ENCODE measurements at places on chromosomes 3 and 15.

DNA sequence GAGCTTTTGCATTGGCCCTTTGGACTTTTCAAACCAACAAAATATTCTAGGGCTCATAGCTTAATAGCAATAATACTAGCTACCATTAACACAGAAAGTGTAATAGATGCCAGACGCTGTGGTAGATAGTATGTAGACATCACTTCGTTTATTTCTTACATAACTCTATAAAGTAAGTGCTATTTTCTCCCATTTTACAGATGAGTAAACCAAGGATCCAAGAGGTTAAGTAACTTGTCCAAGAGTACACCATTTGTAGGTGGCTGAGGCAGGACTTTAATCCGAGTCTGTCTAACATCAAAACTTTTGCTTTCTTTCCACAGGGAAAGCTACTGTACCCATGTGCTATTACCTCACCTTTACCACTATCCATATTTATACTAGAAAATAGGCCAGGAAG is 12.0 kb downstream of the EID1 start:
- DNase-seq: no peak

DNA sequence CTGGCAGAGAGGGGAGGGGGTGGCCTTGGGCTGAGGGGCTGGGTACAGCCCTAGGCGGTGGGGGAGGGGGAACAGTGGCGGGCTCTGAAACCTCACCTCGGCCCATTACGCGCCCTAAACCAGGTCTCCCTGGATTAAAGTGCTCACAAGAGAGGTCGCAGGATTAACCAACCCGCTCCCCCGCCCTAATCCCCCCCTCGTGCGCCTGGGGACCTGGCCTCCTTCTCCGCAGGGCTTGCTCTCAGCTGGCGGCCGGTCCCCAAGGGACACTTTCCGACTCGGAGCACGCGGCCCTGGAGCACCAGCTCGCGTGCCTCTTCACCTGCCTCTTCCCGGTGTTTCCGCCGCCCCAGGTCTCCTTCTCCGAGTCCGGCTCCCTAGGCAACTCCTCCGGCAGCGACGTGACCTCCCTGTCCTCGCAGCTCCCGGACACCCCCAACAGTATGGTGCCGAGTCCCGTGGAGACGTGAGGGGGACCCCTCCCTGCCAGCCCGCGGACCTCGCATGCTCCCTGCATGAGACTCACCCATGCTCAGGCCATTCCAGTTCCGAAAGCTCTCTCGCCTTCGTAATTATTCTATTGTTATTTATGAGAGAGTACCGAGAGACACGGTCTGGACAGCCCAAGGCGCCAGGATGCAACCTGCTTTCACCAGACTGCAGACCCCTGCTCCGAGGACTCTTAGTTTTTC is 4.9 kb downstream of the ISL2 start:
- DNase-seq: no peak

- no peak for DNase-seq
These were observed 18.6 kb downstream of the ZDHHC19 start for GRCh38 chr3:196192524-196193051.

DNA sequence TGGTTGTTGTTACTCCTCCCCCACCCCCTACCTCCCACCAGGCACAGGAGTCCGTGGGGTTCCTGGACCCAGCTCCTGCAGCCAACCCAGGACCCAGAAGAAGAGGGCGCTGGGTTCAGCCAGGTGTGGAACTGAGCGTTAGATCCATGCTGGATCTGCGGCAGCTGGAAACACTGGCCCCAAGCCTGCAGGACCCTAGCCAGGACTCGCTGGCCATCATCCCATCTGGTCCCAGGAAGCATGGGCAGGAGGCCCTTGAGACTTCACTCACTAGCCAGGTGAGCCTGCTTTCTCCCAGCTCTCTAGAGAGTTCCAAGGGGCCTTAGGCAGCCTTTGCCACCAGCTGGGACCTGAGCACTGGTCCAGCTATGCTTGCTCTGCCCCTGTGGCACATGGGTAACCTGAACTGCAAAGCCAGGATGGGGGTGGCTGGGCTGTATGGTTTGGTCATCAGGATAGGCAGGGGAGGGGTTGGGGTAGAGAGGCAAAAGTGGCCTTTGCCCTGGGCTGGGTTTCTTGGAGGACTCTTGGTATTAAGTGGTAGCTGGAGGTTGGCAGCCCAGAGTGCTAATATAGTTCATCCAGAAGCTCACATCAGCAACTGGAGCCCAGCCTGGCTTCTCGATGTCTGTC is 7.0 kb upstream of the JMJD7 start:
- DNase-seq: no peak

DNA sequence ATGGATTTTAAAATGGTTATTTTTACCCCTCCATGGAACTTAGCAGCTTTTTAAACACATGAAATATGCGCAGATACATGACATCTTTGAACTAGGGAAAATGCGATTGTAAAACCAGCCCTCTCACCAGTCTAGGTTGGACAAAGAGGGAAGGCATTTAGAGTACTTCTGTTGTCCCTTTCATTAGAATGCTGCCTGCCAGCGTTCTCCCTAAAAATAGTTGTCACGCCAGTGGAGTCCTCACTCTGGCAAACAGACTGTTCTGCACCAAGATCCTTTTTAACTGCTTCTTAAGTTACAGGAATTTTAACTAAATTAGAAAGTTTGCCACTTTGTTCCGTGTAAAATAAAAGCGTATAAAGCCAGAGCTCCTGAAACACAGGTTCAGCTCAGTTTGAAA is 295.3 kb downstream of the VPS13C start:
- DNase-seq: no peak

DNA sequence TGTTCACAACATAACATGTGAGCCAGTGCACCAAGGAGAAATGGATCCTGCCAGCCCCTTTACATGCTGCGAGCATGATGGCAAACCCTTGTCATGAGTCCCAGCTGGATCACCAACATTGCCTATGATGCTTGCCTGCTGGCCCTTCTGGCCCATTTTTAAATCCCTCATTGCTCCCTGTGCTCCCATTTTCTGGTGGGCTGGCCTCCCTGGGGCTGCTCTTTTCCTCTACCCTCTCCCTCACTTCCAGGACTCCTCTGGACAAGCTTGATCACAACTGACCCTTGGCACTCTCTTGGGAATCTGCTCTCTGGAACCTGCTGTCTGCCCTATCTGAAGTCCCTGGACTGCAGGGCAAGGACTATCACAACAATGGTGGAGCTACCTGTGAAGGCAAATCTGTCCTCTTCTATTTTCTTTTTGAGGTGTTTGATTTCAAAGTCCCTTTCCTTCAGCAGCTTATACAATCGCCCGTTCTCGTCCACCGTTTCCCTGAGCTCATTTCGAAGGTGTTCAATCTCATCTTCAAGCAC is 16.3 kb downstream of the CCDC13 start:
- DNase-seq: no peak

- DNase-seq: no peak
These were observed 27.6 kb upstream of the ARL6 start for GRCh38 chr3:97736928-97737327.

DNA sequence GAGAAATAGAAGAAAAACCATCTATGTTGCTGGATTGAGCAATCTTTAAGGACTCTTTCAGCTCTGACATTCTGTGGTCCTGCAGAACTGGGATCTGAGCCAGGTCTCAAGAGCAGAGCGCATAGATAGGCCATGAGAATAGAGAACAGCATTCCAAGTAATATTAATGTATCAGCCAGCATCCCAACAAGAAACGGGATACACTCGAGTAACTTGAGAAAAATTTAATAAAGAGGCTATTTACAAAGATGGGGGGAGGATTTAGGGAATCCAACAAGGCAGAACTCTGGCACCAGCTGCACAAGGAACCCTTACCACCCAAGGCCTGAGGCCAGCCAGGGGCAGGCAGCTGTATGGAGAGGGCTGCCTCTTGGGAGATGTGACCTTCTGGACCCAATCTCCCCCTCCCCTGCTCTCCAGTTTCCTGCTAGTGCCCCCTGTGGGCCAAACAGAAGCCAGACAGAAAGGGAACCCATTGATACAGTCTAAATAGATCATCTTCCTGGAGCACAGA is 8.2 kb downstream of the TMOD2 start:
- DNase-seq: peak; percentile 97

DNA sequence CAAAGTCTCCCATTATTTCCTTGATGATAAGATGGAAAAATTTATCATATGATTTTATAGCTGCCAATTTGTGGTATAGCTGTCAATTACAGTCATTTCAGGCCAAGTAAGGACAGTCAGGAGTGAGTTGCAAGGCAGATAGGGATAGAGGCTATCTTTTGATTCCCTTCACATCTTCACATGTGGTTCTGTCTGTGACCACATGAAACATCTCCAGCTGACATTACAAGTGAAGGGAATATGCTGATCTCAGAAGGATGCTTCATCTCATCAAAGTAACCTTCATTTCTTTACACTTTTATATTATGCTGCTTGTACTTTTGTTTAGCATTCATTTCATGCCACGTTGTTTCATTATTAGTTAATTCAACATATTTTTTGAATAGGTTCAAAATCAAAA is 136.9 kb upstream of the CFAP20DC start:
- no peak for DNase-seq

DNA sequence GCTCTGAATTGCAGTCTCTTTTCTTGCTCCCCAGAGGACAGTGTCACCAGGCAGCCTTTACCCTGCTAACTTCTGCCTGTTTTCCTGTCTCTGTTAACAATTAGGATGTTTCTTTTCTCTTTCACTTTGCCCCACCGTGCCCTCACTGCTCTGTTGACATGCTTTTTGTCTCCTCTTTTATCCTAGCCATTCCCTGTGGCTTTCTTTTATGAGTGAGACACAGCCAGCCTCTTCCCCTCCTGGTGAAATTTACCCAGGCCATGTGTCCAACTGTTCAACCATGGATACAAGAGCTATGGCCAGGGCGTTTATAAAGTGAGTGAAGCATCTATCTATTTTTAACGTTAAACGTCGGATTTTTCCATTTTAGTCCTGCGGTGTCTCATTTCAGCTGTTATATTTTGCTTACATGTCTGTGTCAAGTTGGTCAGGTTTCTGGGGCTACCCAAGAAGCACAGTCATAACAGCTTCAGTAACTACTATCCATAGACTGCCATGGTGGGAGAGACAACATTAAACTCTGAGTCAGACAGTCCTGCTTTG is 443.2 kb upstream of the AZI2 start:
- DNase-seq: peak; percentile 28

DNA sequence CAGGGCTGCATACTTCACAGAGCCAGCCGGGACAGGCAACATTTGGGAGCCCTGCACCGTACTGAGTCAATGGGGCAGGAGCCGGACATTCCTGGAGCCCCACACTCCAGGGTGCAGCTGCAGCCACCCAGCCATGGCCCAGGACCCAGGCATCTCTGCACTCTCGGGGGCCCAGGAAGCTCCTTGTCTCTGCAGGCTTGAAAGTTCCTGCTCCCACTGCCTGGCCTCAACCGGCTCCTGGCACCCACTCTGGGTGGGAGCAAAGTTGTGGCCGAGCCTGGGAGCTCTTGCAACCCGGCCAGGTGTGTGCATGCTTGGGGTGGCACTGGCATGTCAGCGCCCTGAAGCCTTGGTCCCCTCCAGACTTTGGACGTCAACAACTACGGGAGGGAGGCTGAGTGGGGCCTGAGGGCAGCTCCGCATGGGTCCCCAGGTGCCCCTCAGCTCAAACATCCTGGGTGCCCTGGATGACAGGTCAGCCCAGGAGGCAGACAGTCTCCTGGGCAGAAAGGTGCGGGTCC is 833.5 kb upstream of the CADM2 start:
- no peak for DNase-seq

- DNase-seq: peak; percentile 28
These were observed 72.7 kb downstream of the HMG20A start for GRCh38 chr15:77493324-77493907.

DNA sequence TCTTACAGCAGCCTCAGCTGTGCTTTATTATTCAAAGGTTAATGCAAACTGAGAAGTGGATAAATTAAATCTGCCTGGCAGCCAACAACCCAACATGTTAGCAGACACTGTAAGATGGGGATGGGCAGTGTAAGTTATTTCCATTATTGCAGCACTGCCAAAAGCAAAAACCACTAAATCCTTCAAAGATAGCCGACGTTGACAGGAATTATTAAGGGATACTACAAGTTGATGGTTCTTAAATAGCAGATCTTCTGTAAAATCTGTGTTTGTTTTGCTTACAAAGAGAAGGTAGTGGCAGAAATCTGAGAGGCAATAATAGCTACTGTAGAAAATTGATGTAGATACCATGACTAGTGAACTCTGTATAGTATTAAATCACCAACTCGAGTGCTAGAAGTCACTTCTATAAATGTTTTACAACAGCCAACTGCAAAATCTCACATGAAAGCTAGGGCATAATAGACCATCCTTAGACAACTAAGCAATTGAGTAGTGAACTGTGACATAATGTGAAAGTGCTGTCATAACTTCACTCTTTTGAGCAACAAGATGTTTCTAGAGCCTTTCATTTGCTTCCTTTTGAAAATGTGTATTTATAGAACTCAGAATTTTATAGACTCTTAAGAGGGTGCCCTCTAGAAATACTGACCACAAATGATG is 278.6 kb downstream of the UBE2E2 start:
- DNase-seq: no peak

DNA sequence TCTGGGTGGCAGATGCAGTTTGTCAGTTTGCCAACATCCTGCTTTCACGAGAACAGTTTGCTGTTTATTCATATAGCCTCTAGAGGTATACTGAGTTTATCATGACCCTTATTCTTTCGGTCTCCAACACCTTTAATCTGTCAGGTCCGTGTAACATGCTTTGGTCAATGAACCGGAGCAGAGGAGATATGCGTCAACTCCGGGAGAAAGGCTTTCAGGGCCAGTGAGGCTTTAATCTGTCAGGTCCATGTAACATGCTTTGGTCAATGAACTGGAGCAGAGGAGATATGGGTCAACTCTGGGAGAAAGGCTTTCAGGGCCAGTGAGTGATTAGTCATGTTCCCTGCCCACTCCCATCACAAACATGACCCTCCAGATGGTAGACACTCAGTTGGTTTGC is 16.9 kb upstream of the GPD1L start:
- DNase-seq: no peak

DNA sequence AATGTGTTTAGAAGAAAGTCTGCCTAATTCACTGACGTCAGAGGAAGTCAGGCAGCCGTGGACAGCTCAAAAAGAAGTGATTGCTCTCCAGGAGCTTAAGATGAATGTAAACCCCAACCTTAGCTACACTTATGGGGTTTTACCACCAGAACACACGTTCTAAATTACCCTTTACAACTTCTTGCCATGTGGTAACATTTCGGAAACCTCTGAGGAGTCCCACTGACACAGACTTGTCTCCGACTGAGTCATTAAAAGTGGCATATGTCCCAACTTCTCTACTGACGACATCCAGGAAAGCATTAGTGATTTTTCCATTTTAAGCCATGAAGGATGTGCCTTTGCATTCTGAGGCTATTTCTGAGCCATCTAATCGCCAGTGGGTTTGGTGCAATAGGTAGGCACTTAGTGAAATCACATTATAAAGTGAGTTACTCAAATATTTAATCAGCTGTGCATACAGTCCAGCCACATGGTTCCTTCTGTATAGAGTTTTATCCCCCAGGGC is 32.4 kb downstream of the C2CD4A start:
- DNase-seq: peak; percentile 37

- no peak for DNase-seq
These were observed 58.7 kb upstream of the BCHE start for GRCh38 chr3:165895919-165896318.

- DNase-seq: peak; percentile 45
These were observed 111.8 kb upstream of the DPH6 start for GRCh38 chr15:35657679-35658311.

- DNase-seq: peak; percentile 69
These were observed 60.2 kb upstream of the SLC4A7 start for GRCh38 chr3:27544372-27544865.

All from choroid plexus epithelial cell (primary cell).